ENCODE measurements at places on chromosomes 1 and 21. TPM values are rescaled to one million over a fixed set of nuclear protein-coding genes. Genes with fewer than 3 reads are reported as not detected.

The HENMT1 gene
- polyA plus RNA-seq: 11.6 TPM

The OR2M3 gene
- not detected for polyA plus RNA-seq

The SLC45A3 gene
- polyA plus RNA-seq: 8.9 TPM

The AMY1A gene
- not detected for polyA plus RNA-seq

The BACE2 gene
- polyA plus RNA-seq: 28.6 TPM

The TCHHL1 gene
- not detected for polyA plus RNA-seq

The TPTE gene
- polyA plus RNA-seq: 0.04 TPM

The KLHDC9 gene
- polyA plus RNA-seq: 15.7 TPM

The RHD gene
- polyA plus RNA-seq: 3.1 TPM

The USP25 gene
- polyA plus RNA-seq: 54.4 TPM

The SGIP1 gene
- polyA plus RNA-seq: 14.5 TPM

The ISG20L2 gene
- polyA plus RNA-seq: 40.0 TPM

The BSND gene
- polyA plus RNA-seq: 3.3 TPM

The KRTAP19-3 gene
- not detected for polyA plus RNA-seq

The GJA9 gene
- 0.50 TPM for polyA plus RNA-seq

The IL12RB2 gene
- polyA plus RNA-seq: 0.75 TPM

The C1orf94 gene
- polyA plus RNA-seq: not detected

The USH2A gene
- polyA plus RNA-seq: 0.35 TPM

The TTC22 gene
- polyA plus RNA-seq: 9.2 TPM

The LORICRIN gene
- polyA plus RNA-seq: not detected

The REG4 gene
- polyA plus RNA-seq: 0.85 TPM

The ADAMTS1 gene
- 94.8 TPM for polyA plus RNA-seq

The MSH4 gene
- polyA plus RNA-seq: 0.26 TPM

The SMIM34 gene
- 0.28 TPM for polyA plus RNA-seq

The OR2T11 gene
- polyA plus RNA-seq: not detected
